ENCODE measurements at places on chromosomes 6 and 20.

DNA sequence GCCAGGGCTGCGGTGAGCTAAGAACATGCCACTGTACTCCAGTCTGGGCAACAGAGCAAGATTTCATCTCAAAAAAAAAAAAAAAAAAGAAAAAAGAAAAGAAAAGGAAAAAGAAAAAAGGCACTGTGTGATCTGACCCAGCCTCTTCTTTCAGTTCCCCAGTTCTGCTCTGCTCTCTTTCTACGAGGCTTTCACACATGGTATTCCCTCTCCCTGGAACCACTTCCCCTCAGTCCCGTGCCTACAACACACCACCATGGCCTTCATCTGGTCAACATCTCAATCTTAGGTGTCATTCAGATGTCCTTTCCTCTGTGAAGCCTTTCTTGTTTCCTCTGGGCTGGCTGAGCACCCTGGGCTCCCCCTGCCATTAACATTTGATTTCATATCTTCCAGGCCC, 2.3 kb upstream of the DSN1 start:
- no peak for DNase-seq

DNA sequence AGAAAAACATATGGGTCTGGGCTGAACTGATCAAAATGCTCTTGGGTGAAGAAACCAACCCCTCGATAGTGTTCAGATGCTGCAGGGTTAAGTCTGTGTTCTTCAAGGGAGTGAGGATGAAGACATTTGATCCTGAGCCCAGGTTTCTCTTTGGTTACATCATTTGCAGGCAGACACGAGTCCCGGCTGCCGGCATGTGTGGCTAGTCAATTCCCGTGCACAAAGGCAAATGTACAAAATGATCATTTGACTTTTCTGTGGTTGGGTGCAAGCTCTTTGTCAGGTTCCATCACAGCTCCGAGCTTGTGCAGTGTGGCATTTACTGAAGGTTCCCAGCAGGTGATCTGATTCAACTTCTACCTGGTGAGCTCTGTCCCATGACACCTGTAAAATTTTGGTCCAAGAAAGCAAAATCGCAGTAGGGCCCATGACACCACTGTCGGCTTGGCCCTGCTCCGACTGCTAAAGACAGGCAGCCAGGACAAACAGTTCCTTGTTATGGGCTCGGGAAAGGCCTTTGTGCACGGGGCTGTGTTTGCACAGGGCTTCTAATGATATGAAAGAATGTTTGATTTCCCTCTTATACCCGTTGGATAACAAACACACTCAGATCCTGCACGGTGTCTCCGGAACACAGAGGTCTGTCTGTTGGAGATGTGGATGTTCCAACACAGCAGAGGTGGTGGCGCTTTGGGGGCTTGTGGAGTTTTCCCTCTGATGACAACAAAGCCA, 46.9 kb downstream of the GJA10 start:
- DNase-seq: no peak

GRCh38 chr20:16678779-16679178, 51.0 kb upstream of the SNRPB2 start:
- no peak for DNase-seq

DNA sequence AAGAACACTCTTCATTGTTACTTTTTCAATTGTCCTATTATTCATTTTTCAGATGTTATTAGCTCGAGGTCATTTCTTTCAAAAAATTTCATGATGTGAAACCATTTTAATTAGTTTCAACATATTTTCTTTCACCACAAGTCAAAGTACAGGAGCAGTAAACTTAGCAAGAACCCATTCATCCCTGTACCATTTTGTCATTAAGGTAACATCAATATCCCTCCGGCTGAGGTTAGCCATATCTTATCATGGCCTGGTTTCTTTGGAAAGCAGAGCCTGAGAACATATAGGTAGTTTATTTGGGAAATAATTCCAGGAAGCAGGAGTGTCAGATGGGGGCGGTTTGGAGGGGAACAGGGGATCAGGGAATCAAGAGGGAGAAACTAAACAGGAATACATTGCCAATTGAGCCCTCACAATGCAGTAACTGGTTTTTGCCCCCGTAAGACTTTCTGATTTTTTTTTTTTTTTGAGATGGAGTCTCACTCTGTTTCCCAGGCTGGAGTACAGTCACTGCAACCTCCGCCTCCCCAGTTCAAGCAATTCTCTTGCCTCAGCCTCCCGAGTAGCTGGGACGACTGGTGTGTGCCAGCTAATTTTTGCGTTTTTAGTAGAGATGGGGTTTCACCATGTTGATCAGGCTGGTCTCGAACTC, 83.7 kb downstream of the MKKS start:
- DNase-seq: no peak

Data from effector memory CD4-positive, alpha-beta T cell (primary cell).